ENCODE measurements at places on chromosomes 12 and 14.

DNA sequence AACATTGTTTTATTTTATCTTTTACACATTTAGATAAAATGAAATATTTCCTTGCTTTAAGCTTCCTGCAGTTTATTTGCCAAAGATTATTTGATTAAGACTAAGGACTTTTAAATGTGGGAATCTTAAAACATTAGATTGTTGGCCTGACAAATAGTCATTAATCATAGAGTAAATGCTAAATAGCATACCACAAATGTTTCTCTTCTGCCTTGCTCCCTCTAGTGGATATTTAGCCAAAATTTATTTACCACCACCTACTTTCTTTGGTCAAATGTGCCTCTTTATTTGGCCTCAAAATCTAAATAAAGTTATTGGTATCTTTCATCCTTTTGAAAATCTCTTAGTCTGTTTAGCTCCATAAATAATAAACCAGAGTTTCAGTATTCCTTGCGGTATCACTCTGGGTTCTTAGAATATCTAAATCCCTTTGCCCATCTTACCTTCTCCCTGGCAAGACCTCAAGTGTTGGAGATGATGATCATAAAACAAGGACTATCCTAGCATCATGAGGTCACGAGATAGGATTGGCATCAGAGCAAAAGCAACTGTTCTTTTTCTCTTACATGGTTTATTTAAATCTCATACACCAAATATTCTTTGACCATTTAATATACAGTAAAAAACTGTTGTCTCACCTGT is 150.6 kb upstream of the AEBP2 start:
- DNase-seq, result peak; percentile 70

- no peak for DNase-seq
Observed at GRCh38 chr14:55530464-55530863, 49.5 kb upstream of the KTN1 start.

DNA sequence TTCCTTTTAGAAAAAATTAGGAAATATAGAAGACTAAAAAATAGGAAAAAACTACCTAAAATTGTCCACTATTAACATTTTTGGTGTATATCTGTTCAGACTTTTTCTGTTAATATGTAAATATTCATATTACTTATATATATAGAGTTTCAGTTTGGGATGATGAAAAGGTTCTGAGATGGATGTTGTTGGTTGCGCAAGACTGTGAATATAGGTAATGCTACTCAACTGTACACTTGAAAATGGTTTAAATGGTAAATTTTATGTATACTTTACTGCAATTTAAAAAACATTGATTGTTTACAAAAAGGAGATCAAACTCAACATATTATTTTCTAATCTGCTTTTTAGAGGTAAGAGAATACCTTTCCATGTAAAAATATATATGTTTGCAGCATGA is 200.9 kb downstream of the RAD51B start:
- no peak for DNase-seq

DNA sequence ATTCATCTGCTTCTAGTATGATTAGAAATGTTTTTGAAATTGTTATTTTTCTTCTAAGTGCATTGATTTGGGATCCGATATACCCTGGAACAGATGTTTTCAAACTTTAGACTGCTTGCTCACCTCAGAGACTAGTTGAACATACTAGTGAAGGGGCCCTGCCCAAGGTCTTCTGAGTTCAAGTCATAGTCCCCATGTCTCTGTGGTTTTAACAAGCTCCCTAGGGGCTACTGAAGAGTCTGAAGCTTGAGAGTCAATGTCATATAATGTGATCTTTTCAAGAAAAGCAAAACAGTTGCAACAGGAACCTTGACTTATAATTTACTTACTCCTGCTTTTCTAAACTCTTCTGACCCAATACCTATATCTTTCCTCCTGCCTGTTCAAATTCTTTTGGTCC is 7.5 kb upstream of the UBE2N start:
- no peak for DNase-seq

GRCh38 chr14:33377596-33378390 is 439.1 kb downstream of the NPAS3 start:
- DNase-seq, result peak; percentile 12

- peak; percentile 52 for DNase-seq
Observed at GRCh38 chr14:52146504-52146903, 77.6 kb upstream of the NID2 start.

DNA sequence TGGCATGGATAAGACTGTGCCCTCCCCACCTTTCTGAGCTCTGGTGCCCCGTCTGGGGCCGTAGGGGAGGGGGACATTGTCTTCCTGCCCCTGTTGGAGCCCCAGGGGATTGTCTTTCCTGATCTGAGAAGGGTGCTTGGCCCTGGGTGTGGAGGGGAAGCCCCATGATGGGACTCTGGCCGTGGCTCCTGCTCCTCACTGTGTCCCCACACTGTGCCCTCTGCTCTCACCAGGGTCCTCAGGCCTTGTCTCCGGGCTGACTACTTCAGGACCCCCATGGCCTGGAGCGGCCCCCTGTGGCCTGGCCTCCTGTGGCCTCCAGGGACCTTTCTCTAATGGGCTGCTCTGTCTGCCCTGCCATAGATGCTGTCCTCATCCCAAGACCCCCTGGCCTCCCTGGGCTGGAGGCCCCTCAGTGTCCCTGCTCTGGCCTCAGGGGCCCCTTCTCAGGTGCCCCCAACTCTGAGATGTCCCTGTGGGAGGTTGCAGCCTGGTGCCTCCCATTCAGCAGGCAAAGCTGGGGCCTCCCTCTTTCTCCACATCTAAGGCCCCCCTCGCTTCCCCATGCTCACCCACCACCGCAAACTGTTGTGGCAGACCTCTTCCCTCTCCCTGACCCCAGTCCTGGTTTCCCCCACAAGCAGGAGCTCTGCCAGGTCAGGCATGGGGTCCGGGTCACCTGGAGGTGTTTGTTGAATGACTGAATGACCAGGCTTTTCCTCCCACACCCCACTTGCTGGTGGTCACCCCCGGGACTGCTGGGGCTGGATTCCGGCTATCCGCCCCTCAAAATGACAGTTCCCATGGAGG is 4.0 kb downstream of the KIF26A start:
- no peak for DNase-seq

DNA sequence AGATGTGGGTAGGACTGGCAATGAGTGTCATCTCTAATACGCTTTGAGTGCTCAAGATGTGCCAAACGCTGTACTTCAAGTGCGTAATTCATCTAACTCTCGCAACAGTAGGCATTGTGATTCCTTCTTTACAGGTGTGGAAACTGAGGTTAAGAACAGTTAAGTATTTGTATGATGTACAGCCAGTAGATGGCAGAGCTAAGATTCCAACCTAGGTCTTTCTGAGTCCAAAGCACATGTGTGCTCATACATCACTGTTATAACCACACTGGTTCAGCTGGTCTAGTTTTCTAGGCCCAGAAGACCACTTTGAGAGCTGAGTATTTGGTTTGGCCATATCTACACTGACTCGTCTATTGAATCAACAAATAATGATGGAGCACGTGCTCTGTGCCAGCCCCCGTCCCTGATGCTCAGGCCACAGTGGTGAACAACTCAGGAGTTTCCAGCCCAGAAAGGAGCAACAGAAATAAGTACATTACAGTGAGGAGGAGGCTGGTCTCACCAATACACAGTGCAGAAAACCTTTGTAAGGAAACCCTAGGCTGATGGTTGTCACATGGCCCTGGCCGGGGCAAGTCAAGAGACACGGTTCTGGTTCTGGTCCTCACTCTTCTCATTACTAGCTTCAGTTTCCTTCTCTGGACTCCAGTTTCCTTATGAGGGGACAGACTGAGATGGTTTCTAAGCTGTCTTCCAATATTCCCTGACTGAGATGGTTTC is 69.3 kb upstream of the SCN8A start:
- peak; percentile 40 for DNase-seq

DNA sequence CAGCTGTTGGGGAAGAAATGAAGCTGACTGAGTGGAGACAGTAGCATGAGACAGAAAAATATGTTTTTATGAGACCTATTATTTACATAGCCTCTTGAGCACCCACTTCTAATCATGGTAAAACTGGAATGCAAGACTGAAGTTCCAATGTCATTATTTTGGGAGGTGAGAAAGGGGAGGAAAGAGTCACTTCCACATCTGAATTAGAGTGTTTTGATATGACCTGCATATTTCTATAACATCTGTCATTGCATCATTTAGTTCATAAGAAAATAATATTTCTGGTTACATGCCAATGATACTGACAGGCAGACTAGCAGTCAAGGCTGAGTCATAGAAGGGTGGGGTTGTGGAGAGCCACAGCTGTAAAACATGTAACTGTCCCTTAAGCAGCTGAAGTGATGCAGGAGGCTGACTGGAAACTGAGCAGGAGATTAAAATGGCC is 26.7 kb downstream of the NTN4 start:
- DNase-seq, result peak; percentile 89

DNA sequence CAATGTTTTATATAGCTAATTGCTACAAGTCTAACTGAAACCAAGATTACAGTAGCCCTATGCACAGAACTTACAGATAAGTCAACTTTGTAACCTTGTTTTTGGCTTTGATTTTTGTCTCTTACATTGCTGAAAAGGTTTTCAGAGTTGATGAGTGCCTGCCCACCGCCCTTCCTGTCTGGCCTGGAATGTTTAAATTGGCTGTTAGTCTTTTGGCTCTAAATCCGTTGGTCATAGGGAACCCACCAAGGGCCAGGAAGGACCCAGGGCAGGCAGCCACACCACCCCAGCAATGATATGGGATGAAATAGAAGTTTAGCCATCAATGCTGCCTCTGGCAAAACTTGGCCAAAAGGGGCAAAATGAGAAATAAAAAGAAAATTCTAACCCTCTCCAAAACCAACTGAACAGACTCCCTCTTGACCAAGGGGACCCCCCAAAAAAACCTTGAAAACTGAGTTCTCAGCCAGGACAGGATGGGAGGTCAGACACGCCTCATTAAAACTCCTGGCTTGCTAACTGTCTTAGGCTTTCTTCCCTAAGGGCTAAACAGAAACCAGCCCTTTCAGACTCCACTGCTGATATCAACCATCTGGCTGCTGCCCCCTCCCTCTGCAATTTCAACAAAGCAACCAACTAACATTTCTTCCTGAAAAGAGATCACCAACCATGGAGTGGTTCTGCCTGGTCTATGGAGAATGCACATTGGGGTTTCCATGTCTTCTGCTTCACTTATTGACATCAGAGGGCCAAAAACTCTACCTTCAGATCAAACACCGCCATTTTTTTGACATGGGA is 242.1 kb upstream of the NOS1 start:
- DNase-seq, result no peak

GRCh38 chr14:64612971-64613666 is 63.4 kb downstream of the PPP1R36 start:
- DNase-seq, result no peak

GRCh38 chr12:79690638-79691510 is at the start of gene PAWR:
TSS of gene PAWR (minus strand) at chr12:79690964. CDS start at chr12:79690244, 720 bp downstream.
- DNase-seq, result peak; percentile 89

DNA sequence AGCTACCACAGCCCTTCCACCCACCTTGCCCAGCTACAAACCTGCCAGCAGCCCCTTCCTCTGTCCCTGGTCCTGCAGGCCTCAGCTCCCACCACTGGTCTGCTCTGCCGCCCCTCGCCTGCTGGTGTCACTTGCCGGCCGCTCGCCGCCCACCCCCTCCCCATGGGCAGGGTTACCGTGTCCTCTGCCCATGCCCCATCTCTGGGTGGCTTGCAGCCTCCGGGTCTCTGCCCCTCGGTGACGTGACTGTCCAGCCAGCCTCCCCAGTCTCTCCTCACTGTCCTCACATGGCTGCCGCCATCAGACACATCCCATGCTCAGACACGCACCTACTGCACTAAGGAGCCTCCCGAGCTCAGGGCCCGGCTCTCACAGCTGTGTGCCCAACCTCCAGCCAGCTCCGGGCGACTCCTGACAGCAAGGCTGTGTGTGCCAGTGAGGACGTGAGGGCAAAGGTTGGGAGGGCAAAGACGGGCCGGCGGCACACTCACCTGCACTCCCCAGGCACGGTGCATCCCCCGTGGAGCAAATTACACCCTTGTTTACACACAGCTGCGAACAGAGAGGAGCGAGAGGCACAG is 13.4 kb downstream of the JAG2 start:
- no peak for DNase-seq

GRCh38 chr14:55327179-55327578 is 56.0 kb downstream of the FBXO34 start:
- no peak for DNase-seq

GRCh38 chr14:94332063-94332583 is 9.0 kb upstream of the SERPINA6 start:
- DNase-seq, result no peak

GRCh38 chr12:121535150-121536053 is 45.4 kb downstream of the KDM2B start:
- no peak for DNase-seq

DNA sequence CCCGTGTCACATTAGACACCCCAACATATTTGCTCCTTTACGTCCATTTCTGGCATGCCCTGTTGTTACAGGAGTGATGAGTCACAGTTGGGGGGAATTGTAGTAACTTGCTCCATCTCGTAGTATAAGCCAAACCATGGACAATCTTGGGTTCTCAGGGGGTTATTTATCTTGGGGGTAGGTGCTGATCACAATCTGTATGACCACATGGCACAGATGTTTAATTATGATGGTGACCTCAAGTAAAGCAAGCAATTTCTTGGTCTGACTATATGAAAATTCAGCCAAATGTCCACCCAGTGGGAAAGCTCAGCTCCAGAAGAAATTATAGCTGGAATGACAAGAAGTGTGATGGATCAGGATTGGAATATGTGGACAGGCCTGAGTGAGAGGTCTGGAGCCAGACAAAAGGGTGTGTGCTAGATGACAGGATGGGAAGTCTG is 32.1 kb upstream of the STON2 start:
- DNase-seq, result no peak

DNA sequence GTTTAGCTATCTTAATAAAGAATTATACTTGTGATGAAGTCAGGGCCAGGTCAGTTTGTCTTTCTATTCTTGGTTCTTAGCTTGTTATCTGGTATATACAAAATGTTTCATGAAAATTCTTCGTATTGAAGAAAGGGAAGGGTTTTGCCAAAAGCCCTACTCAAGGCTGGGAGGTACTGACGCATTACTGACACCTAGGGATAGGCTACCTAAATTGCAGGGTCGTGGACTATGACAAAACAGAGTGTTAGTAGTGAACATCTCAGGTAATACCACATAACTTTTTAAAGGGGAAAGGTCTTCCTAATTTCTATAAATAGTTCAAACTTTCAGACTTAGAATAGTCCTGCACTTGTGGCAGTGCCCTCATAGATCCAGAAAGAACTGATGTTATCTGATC is 246.3 kb downstream of the RGS6 start:
- DNase-seq, result no peak

DNA sequence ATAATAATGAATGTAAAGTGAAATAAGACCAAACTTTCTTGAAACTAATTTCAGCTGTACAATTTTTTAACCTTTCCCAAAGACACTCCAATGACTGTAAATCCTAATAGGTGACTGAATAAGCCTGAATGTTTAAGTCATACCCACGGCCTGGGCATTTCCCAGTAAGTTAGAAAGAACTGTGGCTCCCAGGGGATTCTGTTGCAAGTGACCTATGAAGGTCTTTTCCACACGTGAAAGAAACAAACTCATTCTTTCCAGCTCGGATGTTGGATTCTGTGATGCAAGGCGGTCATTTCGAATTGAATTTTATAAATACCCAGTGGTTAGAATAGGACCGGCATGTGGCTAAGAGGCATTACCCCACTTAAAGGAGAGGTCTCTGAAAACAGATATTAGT is 1134.4 kb downstream of the GALC start:
- peak; percentile 2 for DNase-seq

- DNase-seq, result peak; percentile 3
Observed at GRCh38 chr12:18552829-18553228, 185.0 kb downstream of the PLCZ1 start.

GRCh38 chr14:106530423-106531107 is 1004.2 kb downstream of the TMEM121 start:
- DNase-seq, result no peak

- DNase-seq, result no peak
Observed at GRCh38 chr14:54788701-54789100, 113.9 kb downstream of the GCH1 start.

- DNase-seq, result no peak
Observed at GRCh38 chr12:123530668-123531067, 2.9 kb downstream of the RILPL1 start.

All from choroid plexus epithelial cell (primary cell).